Gastroesophageal sphincter (tissue), 4 donors: ENCODE measurements at places on chromosomes 13 and 19.

DNA sequence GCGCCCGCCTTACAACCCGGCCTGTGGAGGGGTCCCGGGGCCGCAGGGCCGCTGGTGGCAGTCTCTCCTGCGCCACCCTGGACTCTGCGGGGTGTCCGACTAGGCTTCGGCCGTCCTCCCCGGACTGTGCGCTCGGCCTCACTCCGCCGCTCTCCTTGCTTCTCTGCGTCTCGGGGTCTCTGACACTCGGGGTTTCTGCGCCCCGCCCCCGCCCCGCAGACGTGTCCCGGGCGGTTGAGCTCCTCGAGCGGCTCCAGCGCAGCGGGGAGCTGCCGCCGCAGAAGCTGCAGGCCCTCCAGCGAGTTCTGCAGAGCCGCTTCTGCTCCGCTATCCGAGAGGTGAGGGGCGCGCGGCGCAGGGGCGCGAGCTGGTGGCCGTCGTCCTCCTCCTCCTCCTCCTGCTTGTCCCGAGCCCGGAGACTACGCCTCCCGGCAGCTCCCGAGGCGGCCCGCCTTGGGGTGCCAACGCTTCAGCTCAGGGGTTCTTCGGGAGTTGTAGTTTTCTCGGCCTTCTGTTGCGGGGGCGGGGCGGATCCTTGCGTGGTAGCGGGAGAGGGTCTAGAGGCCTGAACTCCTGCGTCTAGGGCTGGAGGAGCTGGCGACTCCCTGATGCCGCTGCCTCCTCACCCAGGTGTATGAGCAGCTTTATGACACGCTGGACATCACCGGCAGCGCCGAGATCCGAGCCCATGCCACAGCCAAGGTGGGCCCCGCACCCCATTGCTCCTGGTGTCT is 627 bp downstream of the LIN7B start:
- no peak for ATAC-seq

DNA sequence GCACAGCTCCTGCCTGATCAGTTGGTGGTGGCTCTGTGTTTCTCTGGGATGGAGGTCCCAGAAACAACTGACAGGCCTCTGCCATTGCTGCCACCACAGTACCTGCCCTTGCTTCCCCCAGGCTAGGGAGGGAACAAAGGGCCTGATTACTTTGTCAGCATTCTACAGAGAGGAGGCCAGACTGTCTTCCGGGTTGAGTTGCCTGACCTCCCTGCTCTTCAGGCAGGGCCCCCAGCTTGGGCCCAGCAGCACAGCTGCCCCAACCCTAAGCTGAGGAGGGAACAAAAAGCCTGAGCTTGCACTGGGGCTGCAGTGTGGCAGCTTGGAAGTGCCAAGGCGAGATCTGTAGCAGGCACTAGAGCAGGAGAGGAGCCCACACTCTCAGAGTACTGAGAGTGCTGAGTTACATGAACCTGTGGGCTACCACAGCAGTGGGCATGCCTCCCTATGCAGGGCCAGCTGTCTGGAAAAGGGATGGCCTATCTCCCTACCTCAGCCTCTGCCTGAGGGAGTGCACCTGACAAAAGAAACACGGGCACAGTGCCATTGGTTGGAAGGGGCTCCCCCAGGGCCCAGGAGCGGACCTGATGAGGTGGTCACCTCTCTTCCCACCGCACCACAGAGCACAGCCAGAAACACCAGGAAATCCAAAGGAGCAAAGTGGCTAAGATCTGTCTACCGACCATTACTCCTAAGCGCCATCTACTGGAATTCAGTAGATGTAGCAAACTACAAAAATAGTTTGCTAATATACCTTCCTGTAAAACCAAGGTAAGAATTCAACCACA is 24.4 kb downstream of the SLC25A15 start:
- ATAC-seq, result no peak

- ATAC-seq, result no peak
These were observed 4.8 kb downstream of the SGCG start for GRCh38 chr13:23185542-23185941.

GRCh38 chr13:64314331-64314730 is 2898.7 kb upstream of the PCDH20 start:
- no peak for ATAC-seq

DNA sequence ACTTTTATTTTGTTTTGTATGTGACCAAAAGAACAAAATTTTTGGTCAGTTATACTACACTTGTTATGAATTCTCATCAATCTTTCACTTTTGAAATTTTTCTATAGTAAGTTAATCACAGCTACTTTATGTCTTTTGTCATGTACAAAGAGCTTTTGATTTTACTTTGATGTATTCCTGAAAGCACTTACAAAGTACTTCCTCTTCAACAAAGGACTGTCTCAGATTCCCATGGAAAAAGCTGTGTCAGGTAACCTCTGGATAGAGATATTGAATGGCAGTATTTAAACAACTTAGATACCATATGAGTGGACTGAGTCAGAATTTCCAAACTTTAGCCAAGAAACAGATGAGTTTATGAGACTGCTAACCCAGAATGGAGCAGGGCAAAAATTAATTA is 689.3 kb upstream of the ATXN8OS start:
- ATAC-seq, result no peak

DNA sequence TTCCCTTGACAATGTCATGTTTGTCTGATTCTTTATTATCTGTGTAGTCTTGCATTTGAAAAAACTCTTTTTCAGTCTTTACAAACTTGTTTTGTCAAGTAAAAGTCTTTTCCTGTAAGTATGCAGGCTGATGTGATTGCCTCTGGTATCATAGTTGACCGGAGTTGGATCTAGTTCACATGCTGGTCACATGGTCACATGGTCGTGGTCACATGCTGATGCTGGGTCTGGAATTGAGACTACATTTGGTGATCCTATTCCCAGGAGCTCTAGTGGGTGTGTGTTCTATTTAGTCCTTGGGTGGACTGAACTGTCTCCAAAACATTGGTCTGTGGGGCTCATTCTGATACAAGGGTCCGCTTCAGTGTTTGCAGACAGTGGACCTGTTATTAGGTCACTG is 1798.8 kb upstream of the PRR20A start:
- no peak for ATAC-seq

GRCh38 chr19:16938211-16938610 is 49.4 kb downstream of the F2RL3 start:
- ATAC-seq, result no peak

DNA sequence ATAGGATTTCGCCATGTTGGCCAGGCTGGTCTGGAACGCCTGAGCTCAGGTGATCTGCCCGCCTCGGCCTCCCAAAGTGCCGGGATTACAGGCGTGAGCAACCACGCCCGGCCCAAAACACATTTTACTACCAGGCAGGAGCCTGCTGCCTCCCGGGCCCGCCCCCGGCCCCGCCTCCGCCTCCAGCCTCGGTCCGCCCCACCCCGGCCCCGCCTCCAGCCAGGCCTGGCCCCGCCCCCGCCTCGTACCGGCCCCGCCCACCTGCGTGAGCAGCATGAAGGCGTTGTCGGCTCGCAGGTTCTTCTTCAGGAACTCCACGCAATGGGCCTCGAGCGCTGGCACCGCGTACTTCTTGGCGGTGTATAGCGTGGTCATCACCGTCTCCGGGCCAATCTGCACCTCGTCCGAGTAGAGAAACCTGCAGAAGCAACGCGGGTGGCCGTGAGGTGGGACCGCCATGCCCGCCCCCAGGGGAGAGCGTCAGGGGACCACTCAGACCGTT is 22.7 kb downstream of the BTBD2 start:
- no peak for ATAC-seq

- no peak for ATAC-seq
These were observed 20.5 kb upstream of the CYP2S1 start for GRCh38 chr19:41172297-41173164.

GRCh38 chr19:38715555-38715954 is 28.7 kb downstream of the CAPN12 start:
- peak; percentile 10 for ATAC-seq

DNA sequence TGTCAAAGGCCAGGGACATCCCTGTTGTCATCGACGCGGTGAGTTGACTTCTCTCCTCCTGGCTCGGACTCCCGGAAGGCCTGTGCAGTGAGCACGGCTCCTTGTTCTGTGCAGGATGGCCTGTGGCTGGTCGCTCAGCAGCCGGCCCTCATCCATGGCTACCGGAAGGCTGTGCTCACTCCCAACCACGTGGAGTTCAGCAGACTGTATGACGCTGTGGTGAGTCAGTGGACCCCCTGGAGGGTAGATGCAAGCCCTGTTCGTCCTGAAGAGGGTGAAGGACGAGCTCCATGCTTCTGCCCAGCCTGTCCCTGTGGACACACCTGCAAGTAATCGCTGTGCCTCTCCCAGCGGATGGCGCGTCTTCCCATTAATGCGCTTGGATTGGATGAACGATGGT is 19.2 kb downstream of the NAXD start:
- no peak for ATAC-seq

- no peak for ATAC-seq
These were observed 708.6 kb upstream of the KLHL1 start for GRCh38 chr13:70816853-70817252.

DNA sequence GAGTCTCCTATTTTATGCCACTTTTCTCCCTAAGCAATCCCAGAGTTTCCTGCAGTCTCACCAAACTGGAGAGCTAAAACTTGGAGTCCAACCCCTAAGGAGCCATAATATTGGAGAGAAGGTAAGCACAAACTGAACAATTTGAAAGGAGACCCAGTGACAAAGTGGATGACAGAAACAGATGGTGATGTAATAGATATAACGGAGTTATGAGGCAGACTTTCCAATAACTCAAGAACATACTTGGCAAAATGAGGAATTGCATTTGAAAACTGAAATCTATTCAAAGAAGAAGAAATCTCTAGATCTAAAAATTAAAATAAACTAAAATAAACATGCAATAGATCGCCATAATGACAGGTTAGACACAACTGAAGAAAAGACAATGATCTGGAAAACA is 200.9 kb upstream of the MIR17HG start:
- ATAC-seq, result no peak

DNA sequence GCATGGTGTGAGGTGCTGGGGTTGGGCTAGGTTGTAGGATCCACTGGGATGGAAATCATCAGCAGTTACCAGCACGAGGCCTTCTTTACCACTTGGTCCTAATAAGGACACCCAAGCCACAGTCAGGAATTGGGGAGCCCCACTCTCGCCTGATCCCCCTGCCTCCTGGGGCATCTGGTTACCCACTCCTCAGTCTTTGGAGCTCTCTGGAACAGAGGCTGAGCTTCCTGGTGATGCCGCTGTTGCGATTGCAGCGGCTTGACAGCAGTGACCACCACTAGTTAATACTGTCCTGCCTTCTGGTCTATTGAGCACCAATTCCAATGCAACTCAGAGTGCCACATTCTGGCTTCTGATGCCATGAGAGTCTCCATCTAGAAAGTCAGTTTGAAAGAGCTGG is 13.5 kb downstream of the TMEM272 start:
- no peak for ATAC-seq

DNA sequence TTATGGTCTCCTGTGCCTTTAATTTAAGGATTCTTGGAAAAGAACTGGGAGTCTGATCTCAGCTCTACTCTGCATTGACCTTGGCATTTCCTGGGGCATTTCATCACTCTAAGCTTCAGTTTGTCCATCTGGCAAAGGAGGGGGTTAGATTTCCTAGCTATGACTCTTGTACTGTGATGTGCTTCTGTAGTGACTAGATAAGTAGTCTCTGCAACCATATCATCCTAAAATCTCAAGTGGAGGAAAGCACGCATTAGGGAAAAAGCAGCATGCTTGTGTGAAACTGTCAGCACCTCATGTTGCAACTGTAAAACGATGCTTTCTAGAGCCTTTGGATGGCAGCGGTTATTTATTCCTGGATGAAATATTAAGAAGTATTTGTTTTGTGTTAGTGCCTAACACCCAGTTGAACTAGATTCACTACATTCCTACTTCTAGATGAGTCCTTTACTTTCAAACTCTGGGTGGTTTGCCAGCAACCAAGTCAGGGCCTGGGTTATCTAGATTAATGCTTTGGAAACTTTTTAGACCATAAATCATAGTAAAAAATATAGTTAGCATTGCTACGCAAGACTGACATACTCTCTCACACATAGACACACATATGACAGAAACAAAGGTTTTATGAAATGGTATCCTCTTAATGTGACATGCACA is 6.8 kb downstream of the WDFY2 start:
- peak; percentile 93 for ATAC-seq

- no peak for ATAC-seq
These were observed 8.6 kb downstream of the LYL1 start for GRCh38 chr19:13094106-13094504.

DNA sequence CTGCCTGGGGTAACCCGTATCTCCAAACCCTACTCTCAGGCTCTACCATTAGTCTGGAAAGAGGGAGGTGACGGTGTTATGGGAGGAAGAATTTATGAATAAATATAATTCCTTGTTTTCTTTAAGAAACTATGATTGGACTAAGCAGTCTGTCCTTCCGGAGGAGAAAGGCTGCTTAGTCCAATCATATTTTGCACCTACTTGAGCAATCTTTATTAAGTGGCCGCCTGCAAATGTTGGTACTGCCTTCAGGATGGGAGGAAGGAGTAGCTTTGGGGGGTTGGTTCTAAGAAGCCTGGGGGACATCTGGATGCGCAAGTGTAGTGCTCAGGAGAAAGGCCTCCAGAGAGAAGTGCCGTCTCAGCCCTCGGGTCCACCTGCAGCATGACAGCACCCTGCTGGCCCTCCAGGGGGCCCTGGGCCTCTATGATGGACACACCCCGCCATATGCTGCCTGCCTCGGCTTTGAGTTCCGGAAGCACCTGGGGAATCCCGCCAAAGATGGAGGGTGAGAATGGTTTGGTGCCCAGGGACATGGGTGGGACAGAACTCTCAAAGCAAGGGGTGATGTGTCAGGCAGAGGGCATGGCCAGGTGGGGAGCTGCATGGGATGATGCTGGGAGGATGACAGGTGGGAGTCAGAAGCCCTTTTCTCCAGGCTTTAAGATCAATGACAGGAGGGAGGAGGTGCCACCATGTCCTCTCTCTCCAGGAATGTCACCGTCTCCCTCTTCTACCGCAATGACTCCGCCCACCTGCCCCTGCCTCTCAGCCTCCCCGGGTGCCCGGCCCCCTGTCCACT is 4.1 kb downstream of the ACP4 start:
- ATAC-seq, result no peak

- ATAC-seq, result peak; percentile 3
These were observed 752 bp downstream of the ZMYM5 start for GRCh38 chr13:19862481-19863313.

GRCh38 chr19:29771708-29772414 is 39.9 kb upstream of the CCNE1 start:
- ATAC-seq, result peak; percentile 72
